Activated CD4-positive, alpha-beta memory T cell treated with anti-CD3 and anti-CD28 coated beads, Interleukin-2, amount 10 ng/mL, durations not matched to agents 7 days and 5 days (primary cell): ENCODE measurements at places on chromosomes 6 and 20.

DNA sequence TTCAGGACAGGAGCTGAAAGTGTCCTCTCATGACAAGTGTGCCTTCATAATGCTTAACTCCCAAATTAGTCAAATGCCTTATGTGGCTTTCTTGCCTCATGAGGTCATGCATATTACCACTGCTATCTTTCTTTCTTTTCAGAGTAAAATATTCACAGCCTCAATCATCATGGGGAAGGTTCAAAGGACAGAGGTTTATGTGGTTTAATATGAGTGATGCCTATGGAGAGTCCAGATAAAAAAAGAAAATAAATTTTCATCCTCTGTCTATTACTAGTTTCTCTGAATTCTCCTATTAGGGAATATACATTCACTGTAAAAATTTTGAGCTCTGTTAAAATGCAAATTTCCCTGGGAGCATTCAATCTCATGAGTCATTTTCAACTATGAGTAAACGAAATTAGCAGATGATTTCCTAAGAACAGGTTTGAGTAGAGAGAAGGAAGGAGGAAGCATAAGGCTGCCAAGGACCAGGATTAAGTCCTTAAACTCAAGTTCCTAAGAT, 396.9 kb upstream of the ADGRB3 start:
- DNase-seq = no peak

GRCh38 chr20:48828734-48829460, 1.1 kb upstream of the PREX1 start:
- DNase-seq = no peak

DNA sequence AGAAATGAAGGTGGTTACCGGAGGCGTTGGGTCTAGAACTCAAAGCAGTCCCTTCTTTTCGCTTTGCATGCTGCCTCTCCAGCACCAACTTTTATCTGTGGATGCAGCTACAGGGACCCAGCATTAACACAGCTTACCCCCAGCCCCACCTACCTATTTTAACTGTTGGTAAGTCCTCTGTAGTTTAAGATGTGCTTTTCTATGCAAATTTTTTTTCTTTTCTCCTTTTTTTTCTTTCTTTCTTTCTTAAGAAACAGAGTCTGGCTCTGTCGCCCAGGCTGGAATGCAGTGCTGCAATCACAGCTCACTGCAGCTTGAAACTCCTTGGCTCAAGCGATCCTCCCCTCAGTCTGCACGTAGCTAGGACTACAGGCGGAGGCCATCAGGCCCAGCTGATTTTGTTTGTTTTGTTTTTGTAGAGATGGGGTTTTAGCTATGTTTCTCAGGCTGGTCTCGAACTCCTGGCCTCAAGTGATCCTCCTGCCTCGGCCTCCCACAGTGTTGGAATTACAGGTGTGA, 6.5 kb upstream of the USP45 start:
- no peak for DNase-seq

DNA sequence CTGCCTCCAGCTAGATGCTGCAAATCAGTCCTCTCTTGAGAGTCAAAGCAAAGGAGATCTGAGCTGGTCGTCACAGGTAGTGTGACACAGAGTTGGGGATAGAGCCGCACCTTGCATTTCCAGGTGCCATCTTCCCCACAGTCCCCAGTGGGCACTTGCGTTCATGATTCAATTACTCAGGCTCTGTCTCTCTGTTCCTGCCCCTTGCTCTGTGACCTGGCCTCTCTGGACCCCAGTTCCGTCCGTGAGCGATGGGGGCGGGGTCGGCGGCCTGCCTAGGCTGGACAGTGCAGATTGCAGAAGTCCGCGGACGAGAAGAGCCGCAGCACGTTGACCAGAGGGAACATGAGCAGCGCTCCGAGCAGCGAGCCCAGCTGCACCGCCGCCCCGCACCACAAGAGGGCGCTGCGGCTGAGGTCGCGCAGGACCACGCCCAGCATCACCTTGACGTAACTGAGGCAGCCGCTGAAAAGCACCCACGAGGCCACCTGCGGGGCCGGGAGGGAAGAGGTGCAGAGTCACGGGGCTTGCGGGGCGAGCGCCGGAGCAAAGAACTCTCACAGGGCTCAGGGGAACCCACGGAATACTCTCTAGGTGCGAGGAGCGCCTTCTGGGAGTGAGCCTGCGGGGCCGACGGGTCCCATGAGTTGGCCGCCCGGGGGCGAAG, 7.4 kb downstream of the SLC52A3 start:
- peak; percentile 36 for DNase-seq
